ENCODE measurements at places on chromosomes 16 and 17.

DNA sequence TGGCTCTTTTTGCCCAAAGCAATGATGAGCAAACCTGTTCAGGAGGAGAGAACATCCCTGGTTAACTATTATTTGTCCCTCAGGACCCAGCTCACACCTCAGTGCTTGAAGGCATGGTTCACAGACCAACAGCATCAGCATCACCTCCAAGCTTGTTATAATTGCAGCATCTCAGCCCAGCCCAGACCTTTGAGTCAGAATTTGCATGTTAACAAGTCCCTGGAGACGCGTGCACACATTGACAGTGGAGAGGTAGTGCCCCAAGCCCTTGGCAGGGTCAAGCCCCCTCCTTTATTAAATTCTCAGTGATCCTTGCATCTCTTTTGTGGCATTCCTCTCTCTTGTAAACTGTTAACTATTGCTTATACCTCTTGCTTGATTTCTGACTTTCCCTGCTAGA lies 488.6 kb downstream of the HAPSTR1 start:
- DNase-seq: no peak

GRCh38 chr17:21165922-21166594 lies 39.3 kb downstream of the DHRS7B start:
- DNase-seq: no peak

DNA sequence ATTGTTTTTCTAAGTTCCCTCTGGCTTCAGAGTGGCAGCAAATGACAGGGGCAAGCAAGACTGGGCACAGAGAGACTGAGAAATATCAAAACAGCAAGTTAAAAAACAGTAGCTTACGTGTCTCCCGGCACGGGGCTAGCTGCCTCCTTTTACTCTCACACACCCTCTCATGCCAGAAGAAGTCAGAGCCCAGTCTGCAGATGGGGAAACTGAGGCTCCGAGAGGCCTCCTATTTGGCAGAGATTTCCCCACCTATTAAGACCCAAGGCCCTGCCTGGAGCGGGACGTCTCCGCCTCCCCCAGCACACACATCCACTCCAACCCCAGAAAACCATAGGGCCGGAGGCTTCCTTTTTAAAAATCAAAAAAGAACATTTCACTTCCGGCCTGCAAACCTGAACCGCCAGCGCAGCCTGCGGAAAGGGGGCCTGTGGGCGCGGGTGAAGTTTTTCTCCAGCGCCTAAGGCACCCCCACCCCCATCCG lies 832 bp downstream of the CARHSP1 start:
- no peak for DNase-seq

DNA sequence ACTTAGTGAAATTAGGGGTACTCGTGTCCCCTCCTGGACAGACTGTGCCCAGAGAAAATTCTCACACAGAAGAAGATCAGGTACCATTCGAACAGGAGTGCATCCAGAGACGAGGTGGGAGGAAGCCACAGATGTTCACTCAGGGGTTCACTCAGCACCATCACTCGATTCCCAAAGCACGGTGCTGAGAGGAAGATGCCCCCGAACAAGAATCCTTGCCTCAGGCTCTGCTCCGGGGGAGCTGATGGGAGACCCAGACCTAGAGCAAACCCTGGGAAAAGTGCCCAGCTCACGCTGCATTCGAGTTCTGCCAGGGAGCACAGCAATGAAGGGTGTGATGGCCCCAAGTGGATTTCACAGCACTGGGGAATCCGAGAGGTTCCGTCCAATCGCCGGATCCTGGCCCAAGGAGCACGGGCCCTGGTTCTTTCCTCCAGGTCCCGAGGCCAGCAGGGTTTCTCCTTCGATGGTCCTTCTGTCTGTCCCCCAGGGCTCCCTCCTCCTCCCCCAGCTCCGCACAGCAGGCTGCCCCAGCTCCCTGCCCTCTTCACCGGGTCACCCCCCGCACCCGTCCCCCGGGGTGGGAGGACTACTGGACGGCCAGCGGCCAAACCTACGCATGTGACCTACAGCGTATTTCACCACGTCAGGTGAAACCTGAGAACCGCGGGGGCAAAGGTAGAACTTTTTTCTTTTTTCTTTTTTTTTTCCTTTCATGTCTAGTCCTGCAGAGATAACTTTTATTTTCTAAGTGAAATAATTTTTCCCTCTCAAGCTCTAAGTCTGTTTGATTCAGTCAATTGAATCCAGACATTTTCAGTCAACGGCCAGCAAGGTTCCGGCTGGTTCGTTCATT lies 10.2 kb upstream of the UBE2I start:
- DNase-seq: no peak

GRCh38 chr17:16027708-16028584 lies 28.3 kb downstream of the TTC19 start:
- DNase-seq: no peak

DNA sequence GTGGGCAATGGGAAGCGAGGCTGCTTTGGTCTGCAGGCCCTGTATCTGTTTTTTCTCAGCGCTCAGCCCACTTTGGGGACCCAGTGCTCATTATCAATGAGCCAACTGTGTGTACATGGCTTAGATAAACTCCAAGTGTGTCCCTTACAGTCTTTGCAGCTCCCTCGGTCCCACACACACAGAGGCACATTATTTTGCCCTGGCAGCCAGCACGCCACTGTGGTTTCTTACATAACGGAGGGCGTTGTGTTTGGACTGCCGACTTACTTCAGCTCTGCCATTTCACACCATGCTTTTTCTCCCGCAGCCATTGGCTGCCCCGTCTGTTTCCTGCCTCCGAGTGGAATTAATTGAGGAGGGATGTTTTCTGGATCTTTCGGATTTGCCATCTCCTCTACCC lies 56.5 kb upstream of the CLEC18A start:
- no peak for DNase-seq

DNA sequence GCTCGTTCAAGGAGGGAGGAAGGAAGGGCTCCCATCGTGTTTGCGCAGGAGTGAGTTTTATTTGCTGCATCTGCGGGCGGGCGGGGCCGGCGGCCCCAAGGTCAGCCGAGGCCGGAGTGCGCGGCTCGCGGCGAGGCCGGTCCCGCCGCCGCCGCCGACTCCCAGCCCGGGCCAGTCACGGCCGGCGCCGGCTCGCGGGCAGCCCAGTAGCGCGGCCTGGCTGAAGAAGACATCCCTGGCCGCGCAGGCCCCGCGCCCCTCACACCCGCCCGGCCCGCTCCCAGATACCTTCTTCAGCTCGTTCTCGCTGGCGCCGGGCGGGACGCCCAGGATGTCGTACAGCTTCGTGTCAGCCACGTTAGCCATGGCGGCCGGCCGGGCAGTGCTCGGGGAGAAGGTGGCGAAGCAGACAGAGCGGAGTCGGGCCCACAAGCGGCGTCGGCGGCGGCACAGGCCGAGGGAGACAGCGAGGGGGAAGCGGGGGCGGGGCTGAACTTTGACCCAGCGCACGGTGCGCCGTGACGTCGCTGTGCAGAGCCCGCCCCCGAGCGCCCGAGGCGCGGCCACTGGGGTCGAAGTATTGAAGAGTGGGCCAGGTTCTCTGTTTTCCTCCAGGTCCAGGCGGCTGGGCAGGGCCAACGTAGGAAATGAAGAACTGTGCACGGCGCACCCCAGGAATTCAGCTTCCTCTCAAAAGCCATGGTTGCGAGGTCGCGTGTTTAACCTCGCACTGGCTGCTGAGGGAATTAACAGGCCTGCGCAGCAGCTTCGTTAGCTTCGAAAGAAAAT lies at the start of gene DNAJA2:
Gene DNAJA2, minus strand, starts transcription at position 468 of the 789 bp plus-strand sequence. Its CDS starts 102 bp downstream, at position 366.
- DNase-seq: peak; percentile 93

- DNase-seq: no peak
Measured at GRCh38 chr17:72135546-72136325, 14.9 kb downstream of the SOX9 start.

DNA sequence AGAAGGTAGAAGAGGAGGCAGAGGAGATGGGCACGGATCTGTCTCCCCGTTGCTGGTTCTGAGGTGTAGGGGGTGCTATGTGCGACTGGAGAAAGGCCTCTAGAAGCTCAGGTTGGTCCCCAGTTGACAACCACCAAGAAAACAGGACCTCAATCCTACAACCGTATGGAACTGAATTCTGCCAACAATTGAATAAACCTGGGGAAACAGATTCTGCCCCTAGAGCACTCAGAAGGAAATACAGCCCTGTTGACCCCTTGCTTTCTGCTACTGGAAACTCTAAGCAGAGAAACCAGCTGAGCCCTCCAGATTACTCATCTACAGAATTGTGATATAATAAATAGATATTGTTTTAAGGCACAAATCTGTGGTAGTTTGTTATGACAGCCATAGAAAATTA lies 313.0 kb upstream of the GOT2 start:
- no peak for DNase-seq

GRCh38 chr17:46178550-46179214 lies 14.5 kb downstream of the KANSL1 start:
- DNase-seq: no peak

- DNase-seq: no peak
Measured at GRCh38 chr17:82296511-82297279, 20.7 kb downstream of the CD7 start.

- no peak for DNase-seq
Measured at GRCh38 chr17:41588126-41588810, 1.6 kb upstream of the KRT14 start.

- no peak for DNase-seq
Measured at GRCh38 chr16:26976873-26977272, 89.9 kb upstream of the C16orf82 start.

DNA sequence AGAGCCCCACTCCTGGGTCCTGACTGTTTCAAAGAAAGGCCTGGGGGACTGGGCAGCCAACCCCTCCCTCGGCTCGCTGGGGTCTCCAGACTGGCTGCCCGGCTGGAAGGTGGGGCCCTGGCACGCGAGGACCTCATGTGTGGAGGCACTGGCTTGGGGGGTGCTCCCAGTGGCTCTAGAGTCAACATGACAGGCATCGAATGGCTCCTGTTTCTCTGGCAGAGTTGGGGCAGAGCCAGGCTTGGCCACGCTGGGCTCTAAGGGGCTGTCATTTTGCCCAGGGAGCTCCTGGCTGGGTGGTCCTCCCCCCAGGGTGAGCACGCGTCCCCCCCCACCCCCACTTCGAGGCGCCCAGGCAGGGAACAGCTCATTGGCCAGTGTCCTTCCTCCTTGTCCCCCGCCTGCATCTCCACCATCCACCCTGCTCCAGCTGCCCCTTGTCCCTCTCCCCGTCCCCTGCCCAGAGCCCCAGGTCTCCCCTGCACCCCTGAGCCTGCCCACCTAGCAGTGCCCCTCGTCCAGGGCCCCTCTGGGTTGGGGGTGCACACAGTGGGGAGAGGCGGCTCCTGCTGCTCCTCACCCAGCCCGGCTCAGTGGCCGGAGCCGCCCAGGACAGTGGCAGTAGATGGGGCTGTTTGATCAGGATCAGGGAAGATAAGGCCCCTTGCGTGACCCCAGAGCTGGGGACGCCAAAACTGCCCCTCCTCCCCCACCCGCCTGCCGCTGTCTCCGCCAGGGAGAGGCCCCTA lies 2.7 kb downstream of the GCGR start:
- no peak for DNase-seq

GRCh38 chr17:73410586-73411312 lies 98.9 kb upstream of the CDC42EP4 start:
- DNase-seq: no peak

DNA sequence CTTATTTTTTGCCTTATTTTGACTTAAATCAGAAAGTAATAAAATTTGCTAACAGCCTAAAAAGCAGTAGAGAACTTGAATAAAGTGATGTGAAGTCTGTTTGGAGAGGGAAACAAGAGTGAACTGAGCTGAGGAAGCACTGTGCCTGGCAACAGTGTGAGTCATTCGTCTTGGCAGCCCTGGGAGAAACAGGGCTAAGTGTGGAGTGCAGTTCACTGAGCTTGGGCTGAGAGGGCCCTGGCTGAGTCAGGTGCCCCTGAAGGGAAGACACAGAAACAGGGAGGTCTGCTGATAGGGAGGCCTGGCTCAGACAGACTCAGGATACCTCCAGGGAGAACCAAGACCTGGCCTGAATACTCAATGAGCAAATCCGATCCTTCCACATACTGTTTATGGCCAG lies 132.1 kb downstream of the HS3ST4 start:
- no peak for DNase-seq

- DNase-seq: no peak
Measured at GRCh38 chr17:7497228-7497627, 13.1 kb downstream of the POLR2A start.

DNA sequence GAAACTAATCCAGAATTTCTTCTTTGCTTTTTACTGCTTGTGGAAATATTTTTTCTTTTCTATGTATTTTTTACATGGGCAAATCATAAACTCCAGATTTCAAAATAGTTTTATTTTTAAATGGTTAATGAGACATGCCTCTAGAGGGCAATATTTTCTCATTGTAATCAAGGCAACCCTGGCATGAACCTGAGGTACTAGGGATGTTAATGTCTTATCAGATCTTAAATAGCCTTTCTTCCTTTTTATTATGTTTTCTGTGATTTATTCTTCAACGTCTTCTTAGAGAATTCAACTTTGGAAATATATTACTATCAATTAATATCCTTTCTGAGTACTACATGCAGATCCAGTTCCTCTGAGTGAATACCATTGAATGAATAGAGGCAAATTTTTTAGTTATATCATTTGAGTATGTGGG lies 324.7 kb downstream of the BCAS3 start:
- no peak for DNase-seq

- DNase-seq: no peak
Measured at GRCh38 chr17:50902372-50903353, 36.5 kb upstream of the TOB1 start.

DNA sequence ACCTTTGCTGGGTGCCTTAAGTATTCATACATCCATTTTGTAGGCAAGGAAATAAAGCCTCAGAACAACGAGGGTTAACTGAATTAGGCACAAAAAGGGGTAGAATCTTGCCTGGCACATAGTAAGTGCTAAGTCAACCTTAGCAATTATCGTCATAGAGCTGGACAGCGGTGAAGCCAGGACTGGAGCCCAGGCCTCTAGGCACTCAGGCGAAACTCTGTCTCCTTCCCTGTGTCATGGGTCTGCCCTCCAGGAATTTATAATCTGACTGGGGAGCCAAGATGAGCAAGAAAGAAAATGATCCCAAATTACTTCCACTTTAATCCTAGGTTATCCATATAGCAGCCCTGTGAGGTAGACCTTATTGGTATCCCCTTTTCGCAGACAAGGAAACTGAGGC lies 61.4 kb downstream of the KATNIP start:
- no peak for DNase-seq

DNA sequence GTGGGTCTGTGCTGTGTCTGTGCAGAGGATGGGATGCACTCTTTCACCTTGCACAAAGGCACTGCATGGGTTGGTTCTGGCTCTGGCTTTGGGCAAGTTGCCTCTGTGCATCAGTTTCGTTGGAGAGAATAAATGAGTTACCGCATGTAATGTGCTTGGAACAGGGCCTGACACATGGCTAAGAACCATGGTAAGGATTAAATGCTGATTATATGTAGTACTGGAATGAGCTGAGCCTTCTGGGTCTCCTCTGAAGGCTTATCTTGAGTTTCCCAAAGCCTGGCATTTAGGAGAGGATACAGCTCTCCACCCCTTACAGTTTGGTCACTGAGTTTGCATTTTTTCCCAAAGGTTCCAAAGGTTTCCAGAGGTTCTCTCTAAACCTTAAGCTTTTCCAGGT lies 69.1 kb downstream of the KSR1 start:
- DNase-seq: no peak

- DNase-seq: no peak
Measured at GRCh38 chr17:9729735-9730420, 61.5 kb downstream of the DHRS7C start.

GRCh38 chr16:3838600-3839401 lies 41.7 kb downstream of the CREBBP start:
- DNase-seq: no peak
